GM13977 (cell line): ENCODE measurements at places on chromosomes 6 and 20.

DNA sequence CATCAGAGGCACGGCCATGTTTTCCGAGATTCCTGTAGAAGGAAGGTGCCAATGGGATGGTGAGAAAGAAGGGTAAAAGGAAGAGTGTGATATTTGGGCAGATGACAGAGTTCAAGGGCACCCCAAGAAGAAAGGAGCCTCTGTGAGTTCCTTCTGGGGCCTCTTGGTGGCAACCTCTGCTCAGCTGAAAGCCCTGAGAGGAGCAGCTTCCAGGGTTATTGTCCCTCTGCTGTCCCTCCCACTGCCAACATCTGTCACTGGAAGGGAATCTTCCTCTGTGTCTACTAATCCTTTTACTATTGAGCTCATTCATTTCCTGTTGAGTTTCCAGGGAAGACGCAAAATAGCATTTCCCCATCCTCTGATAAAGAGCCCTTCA is 40.0 kb upstream of the KCNK16 start:
- no peak for DNase-seq

DNA sequence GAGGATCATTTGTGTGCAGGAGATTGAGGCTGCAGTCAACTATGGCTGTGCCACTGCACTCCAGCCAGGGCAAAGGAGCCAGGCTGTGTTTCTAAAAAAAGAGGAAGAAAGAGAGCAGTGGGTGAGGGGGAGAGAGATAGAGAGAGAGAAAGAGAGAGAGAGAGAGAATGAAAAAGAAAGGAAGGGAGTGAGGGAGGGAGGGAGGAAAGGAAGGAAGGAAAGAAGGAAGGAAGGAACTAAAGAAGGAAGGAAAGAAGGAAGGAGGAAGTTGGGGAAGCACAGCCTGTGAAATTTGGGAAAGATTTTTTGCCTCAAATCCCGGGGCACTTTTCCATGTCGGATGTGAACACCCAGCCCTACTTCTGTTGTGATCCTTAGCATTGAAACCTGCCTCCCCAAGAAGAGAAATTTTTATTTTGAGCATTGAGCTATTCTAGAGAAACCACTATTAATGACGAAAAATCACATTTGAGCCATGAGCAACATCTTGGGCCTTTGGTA is 57.8 kb downstream of the FOXA2 start:
- no peak for DNase-seq

GRCh38 chr6:51505434-51505833 is 582.0 kb downstream of the PKHD1 start:
- DNase-seq: no peak

DNA sequence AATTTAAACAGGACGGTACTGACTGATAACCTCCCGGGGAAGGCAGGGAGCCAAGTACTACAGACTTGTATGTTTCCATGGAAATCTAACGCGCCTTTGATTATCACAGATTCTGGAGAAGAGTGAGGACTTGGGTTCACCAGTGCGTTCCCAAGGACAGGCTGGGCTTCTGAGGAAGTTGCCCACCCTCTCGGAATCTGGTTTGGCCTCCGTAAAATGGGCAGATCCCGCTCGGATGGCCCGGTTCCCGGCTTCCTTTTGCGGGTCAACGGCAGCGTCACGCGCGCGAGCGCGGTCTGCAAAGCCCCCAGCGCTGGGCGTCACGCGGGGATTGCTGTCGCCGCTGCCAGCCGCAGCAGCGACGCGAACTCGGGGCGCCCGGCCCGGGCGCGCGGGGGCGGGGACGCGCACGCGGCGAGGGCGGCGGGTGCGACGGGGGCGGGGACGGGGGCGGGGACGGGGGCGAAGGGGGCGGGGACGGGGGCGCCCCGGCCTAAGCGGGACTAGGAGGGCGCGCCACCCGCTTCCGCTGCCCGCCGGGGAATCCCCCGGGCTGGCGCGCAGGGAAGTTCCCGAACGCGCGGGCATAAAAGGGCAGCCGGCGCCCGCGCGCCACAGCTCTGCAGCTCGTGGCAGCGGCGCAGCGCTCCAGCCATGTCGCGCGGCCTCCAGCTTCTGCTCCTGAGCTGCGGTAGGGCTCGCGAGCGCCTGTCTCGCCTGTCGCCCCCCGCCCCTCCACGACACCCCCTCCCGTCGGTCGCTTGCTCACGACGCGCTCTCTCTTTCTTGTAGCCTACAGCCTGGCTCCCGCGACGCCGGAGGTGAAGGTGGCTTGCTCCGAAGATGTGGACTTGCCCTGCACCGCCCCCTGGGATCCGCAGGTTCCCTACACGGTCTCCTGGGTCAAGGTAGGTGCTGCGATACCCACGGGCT is at the start of gene CD83:
TSS of gene CD83 (plus strand) at position 615 of the 933 bp plus-strand sequence. CDS start at position 655, 40 bp downstream.
- DNase-seq: peak; percentile 96

DNA sequence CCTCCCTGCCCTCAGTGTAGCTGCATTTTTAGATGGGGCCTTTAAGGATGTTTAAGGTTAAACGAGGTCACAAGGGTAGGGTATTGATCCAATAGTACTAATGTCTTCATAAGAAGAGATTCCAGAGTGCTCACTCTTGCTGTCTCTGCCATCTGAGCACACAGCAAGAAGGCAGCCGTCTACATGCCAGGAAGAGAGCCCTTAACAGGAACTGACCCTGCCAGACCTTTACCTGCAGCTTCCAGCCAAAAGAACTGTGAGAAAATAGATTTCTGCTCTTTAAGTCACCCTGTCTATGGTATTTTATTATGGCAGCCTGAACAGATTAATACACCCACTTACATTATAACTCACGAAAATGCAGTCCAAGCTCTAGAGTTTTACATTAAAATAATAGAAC is 685.3 kb upstream of the MARCKS start:
- no peak for DNase-seq

- DNase-seq: no peak
These were observed 76.8 kb upstream of the DUSP22 start for GRCh38 chr6:215335-216034.

DNA sequence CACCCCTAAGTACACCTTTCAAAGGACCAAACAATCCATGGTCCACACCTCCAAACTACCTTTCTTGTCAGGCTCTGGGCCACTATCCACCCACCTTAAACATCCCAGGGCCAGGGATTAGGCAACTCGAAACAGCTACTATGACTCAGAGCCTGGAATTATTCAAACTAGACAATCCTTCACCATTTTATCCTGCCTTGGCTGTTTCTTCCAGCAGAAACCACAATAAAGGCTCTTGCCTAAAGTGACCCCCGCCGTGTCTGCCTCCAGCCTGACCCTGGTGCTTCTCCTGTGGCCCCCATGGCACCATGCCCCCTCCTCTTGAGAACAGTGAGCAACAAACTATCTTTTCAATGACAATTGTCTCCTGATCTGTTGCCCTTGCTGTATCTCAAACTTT is 195.5 kb downstream of the EPM2A start:
- DNase-seq: no peak
